Hindlimb muscle (tissue), 1 donor: ENCODE measurements at places on chromosomes 7 and 10.
A peak's percentile ranks its signal among the peaks of the same experiment; 100 is the strongest.

GRCh38 chr7:91198371-91198770 is 65.9 kb upstream of the FZD1 start:
- no peak for DNase-seq

DNA sequence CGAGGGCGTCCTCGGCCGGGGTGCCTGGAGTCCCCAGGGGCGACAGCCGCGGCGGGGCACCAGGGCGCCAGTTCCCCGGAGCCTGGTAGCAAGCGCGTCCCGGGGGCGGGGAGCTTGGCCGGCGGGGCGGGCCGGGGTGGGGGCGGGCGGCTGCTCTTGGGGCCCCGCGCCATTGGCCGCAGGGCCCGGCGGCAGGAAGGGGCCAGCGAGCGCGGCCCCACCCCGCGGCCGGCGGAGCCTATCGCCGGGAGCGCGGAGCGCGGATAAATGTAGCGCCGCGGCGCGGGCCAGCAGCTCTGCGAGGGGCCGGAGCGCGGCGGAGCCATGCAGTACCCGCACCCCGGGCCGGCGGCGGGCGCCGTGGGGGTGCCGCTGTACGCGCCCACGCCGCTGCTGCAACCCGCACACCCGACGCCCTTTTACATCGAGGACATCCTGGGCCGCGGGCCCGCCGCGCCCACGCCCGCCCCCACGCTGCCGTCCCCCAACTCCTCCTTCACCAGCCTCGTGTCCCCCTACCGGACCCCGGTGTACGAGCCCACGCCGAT is at the start of gene HHEX:
TSS of gene HHEX (plus strand) at position 293 of the 548 bp plus-strand sequence. CDS start at position 325, 32 bp downstream.
- peak; percentile 50 for DNase-seq

DNA sequence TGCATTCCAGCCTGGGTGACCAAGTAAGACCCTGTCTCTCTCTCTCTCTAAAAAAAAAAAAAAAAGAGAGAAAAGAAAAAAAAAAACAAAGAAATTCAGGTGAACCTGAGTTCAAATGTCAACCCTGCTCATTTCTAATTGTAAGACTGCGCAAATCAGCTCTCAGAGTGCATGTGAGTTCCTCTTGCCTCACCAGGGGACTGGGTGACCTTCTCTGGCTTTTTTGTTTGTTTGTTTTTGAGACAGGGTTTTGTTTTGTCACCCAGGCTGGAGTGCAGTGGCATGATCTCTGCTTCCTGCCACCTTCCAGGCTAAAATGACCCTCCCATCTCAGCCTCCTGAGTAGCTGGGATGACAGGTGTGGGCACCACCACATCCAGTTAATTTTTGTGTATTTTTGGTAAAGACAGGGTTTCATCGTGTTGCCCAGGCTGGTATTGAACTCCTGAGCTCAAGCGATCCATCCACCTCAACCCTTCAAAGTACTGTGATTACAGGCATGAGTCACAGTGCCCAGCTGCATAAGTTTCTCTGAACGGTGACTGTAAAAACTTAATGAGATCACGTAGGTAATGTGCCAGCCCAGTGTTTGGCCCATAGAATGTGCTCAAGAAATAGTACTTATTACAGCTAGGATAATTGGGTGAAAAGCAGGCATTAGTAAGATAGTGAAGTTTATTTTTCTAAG is 45.3 kb upstream of the BAMBI start:
- no peak for DNase-seq

GRCh38 chr10:22976534-22976933 is 48.7 kb downstream of the ARMC3 start:
- DNase-seq, result no peak

GRCh38 chr10:103278862-103279298 is 1.9 kb downstream of the INA start:
- DNase-seq, result peak; percentile 52

- DNase-seq, result no peak
Measured at GRCh38 chr10:26728957-26729356, 31.5 kb downstream of the PDSS1 start.
